ENCODE measurements at places on chromosomes 5 and 9.

DNA sequence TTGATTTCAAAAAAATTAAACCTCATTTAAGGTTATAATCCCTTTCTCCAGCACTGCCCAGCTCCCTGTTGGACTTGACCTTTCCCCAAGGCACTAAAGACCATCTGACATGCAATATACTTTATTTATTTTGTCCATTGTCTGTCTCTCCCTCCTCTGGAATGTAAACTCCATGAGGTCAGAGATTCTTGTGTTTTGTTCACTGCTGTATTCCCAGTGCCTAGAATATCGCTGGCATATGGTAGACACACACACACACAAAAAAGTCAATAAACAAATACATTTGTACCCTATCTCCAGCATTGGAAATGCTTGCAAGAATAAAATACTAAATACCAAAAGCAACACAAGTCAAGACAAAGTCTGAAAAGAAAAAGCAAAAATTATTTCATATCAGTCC, 17.3 kb upstream of the ARSB start:
- no peak for DNase-seq

DNA sequence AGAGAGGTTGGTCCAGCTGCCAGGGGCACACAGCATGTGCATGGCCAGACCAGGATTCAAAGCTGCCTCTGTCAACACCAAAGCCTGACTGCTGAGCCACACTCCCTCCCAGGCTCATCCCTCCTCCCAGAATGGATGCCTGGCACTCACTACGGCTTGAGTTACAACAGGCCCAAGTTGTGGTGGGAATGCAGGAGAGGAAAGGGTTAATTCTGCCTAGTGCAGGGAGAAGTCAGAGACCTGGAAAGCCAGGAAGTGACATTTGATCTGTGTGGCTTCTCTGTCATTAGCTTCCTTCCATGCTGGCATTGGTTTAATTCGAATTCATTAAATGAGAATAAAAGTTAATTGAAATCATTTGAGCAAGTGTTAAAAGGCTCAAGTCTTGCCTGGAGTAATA, 150.0 kb downstream of the NSG2 start:
- no peak for DNase-seq

GRCh38 chr9:117418111-117418510, 3.3 kb upstream of the ASTN2 start:
- DNase-seq = no peak

GRCh38 chr9:95557142-95557541, 40.4 kb upstream of the PTCH1 start:
- no peak for DNase-seq

DNA sequence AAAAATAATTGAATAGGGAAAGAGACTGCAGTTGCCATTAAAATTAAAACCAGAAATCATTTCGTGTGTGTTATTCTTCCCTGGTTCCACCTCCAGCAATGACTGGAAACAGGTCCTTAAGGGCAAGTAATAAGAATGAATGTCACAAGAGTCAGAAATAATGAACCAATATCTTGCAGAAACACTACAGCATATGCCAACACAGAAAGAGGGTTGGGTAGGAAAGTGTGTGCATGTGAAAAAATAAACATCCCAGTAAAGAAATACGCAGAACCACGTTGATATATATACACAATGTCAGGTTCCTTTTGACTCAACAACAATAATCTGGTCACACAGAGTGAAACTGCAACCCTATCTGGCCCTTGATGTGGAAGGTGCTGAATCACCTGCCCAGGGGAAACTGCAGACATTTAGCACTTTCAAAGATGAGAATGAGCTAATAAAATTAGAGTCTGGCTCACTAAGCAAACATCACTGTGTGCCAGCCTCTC, 15.0 kb downstream of the HMHB1 start:
- DNase-seq = no peak

DNA sequence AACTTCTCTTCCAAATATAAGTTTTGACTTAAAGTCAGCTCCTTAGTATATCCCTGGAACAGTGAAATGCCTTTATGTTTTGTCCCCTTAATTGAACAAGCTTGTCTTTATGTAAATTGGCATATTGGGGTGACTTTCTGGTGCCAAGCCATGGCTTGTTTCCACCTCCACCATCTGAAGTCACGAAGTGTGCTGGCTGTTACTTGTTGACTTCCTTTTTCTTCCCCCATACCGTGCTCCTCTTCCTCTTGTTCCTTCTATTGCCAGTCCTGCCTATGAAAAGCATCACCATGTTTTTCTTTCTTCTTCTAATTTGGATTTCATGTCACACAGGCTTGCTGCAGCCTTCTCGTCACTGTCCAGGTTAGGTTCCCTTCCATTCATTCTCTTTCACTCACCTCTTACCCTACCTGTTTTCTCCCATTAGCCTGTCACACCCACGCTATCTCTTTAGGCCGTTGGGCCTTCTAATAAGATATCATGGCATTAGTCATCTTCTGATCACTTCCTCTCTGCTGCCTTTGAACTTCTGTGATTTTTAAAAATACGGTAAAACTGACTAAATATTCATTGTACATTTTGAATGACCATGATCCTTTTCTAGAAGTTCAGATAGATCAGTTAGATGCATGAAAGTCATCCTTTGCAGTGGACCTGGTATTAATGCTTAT, 48.1 kb downstream of the IQGAP2 start:
- no peak for DNase-seq

DNA sequence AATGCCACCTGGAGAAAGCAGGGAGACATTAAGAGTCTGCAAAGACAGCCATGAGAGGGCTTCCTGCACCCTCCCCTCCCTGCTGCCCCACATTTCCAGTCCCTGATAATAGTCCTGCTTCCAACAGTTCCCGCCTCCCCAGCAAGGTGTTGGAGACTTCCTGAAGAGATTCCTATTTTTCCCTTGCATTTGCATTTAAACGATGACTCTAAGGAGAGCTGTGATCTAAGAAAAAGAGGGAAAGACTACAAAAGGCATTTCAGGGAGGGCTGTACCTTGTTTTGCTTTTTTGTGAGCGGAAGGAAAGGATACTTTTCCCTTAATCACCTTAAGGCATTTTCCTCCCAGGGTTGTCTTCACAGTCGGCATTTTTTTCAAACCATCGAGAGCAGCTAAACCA, 62.1 kb downstream of the GAS1 start:
- DNase-seq = no peak

DNA sequence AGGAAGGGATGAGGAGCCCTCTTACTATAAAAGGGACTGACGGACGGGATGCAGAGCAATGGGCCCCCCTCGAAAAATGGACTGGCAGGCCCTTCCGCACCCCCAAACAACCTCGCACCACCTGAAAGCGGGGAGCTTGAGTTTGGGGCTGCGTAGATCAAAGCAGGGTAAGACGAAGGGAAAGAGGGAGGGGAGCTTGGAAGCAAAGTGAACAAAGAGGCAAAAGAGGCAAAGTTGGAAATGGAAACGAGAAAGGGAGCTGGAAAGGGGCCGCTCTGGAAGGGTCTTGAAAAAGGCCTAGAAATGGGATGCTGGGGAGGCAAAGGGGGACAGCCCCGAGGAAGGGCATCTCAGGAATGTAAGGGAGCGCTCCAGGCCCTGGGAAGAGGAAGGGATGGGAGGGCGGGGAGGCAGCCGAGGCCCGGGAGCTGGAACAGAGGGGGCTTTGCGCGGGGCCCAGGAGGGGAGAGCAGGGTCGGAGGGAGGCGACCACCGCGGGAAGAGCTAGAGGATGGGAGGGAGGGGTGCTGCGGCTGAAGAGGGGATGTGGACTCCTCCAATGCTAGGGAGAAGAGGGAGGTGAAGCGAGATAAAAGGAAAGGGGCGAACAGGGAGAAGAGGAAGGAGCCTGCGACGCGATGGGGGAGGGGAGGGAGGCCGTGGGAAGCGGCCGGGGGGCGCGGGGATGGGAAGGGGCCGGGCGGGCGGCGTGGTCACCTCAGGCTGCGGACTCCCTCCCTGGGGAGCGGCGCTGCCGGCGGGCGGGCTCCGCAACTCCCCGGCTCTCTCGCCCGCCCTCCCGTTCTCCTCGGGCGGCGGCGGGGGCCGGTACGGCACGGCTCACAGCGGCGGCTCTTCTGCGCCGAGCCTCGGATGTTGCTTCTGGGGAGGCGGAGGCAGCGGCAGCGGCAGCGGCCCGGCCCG, 577 bp downstream of the RNF145 start:
- no peak for DNase-seq

DNA sequence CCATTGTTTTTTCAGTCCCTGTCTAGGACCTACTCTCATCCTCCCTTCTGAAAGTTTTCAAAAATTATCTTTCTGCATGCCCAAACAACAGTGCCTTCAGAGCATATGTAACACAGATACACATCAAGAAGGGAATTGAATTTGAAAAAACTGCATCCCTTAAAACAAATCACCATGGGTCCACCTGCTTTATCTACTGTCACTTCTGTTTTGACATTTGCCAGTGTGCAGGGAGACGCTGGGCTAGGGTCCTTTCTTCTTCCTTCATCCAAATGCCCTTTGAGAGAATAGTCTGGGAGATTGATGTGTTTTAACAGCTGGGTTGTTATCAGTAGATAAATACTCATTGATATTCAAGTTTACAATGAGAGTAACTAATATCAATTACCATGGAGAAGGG, 1630.1 kb downstream of the MAT2B start:
- DNase-seq = no peak

GRCh38 chr5:138668451-138669380, 84.5 kb upstream of the CTNNA1 start:
- no peak for DNase-seq

GRCh38 chr5:177444106-177445051, 2.2 kb upstream of the PRR7 start:
- DNase-seq = no peak

DNA sequence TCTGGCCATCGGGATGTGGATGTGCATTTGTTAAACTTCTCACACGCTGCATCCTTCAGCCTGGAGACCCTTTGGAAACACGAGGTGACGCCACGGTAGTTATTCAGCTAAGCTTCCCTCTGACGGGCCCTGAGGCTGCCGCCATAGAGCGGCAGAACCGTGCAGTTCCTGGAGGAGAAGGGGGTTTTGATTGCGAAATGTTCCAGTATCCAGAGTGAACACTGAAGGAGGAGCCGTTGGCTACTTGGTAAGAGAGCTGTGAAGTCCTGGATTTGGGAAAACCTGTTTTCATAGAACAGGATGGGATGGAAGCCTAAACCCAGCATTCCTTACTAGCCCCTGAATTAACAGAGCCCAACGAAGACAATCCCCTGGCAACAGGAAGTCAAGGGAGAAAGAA, 23.0 kb upstream of the EXOC3 start:
- DNase-seq = no peak

DNA sequence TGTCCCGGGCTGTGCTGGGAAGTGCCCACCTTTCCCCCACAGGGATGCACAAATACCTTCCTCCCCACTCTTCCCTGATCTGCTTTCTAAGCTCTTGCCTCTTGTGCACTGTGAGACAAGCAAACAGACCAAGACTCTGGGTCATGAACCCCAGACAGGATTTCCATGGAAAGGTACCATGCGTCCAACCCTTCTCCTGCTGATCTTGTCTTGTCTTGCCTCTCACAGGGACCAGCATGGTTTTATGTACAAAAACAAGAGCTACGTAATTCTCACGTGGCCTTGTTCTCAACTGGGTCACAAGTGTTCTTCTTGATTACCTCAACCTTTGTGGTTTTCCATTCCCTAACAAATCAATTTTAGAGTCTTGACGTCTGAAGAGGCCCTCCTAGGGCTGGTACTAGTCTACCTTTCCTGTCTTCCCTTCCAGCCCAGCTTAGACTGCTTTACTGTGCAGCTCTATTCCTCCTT, 176.5 kb upstream of the MAP3K1 start:
- no peak for DNase-seq

- no peak for DNase-seq
Observed at GRCh38 chr5:169251333-169252084, 49.4 kb downstream of the SLIT3 start.

DNA sequence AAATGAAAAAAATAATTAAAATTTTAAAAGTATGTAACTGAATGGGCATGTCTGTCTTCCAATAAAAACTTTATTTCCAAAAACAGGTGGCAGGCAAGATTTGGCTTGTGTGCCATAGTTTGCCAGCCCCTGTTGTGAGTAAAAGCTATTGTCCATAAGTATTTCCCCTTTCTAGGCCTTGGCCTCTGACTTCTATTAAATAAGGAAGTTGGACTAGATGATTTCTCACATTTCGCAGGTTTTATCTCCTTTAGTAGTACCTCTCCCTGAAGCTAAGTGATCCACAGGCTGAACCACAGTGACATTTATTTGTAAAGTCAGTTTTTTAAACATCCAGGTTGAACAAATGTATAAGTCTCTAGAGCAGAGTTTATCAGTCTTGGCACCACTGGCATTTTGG, 41.3 kb downstream of the RECK start:
- DNase-seq = peak; percentile 42

GRCh38 chr5:120738568-120738967, 274.5 kb downstream of the PRR16 start:
- DNase-seq = no peak

DNA sequence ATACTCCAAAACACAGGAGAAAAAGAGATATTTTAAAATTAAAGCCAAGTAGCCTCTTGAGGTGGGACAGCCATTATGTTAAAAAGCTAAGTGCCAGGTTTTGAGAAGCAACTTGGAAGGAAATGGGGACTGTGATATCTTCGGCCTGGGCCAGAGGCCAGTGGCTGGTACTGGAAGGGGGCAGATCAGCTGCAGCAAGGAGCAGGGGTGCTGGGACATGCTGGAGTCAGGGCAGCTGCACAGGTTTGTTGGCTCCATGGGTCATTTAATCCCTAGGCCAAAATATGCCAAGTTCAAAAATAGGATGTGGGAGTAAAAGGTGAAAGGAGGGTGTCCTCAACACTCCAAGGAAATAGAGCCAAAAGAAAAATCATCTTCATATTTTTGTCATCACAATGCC, 30.0 kb downstream of the ADRB2 start:
- DNase-seq = no peak

All from inflammatory macrophage treated with lipopolysaccharide for 1 hour (primary cell).